Suprapubic skin (tissue), 4 donors: ENCODE measurements at places on chromosomes 3 and 15. TPM values are rescaled to one million over a fixed set of nuclear protein-coding genes. Genes with fewer than 3 reads are reported as not detected.

Gene OR5H2
- not detected for total RNA-seq

Gene C3orf49
- not detected for total RNA-seq

Gene ARPIN
- total RNA-seq = 24.8 TPM

DNA sequence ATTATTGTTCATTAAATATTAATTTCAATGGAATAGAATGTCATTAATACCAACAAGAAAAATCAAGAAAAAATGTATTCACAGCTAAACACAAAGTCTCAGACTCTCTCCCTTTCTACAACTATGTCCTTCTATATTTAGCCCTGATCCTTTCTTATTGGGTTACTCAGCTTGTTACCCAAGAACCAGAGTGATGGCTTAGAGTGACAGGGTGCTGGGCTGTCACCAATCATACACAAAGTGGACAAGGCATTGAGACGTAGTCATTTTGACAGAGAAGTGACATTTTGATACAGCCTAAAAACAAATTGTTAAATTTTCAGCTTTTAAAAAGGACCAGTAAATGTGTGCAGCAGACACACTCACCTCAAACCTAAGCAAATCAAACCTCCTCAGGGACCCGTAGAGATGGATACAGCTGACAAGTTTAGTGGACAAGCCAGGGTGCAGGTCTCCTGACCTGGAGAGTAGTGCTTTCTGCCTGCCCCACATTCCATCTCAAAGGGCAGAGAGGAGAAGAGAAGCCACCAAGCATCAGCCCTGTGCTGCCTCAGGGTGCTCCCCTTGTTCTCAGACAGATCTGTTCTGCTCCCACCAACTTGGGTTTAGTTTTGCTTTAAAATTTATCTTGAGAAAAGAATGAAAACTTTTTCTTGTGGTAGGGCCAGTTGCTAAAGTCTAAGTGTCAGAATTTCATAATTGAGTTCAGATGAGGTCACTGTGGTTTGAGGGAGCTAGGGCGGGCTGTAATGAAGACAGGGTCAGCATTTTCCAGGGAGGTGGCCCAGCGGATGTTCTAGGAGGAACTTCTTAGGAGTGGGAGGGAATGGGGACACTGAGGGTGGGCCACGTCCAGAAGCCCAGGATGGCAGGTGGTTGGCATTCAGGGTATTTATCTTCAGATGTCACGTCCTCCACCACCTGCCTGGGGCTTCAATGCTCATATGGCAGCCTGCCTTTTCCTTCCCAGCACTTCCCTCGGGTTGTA, 136.5 kb upstream of the TBL1XR1 start:
- DNase-seq = no peak

DNA sequence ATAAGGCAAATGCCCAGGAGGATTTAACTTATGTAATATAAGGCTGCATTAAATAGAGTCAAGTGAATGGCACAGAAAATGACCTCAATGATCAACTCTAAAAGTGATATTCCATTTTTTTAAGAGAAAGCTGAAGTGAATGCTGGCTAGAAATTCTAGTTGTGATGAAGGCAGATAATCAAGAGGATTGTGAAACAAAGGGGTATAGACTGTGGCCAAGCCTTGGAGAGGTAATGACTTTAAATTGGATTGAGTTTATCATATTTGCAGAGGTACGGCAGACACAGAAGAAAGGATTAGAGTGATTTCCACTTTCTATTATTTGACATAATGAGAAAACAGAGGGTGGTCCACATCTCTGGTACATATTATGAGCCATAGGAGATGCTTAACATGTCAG, 269.2 kb downstream of the MECOM start:
- DNase-seq = no peak

DNA sequence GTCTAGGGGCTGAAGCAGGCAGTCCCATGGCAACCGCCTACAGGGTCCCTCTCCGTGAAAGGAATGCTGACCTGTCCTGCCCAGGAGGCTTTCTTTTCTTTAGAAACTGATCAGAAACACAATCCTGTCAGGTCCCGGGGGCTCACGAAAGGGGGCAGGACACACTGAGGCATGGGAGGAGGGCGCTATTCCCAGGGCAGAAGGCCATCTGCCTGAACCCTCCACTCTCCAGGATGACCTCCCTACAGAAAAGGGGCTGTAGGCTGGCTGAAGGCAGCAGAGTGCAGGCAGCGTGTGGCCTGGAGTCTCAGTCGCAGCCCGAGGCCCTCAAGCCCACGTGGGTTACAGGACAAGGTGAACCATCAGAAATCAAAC, 18.4 kb upstream of the LRRK1 start:
- no peak for DNase-seq

DNA sequence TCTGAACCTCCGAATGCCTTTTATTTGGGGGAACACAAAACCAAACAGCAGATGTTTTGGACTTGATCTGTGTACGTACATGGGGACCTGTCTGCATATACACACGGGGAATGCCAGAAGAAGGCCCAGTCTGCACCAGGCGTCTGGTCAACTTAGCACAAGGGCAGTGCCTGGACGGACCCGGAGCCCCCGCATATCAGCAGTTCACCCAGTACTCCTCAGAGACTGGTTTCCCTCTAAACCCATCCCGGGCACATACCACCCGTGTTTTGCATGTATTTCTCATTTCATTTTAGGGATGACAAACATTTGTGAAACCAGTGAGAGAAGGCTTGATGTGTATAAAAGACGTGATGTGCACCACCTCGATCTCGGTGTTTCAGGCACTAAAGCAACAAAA, 49.7 kb downstream of the KLHL25 start:
- no peak for DNase-seq

DNA sequence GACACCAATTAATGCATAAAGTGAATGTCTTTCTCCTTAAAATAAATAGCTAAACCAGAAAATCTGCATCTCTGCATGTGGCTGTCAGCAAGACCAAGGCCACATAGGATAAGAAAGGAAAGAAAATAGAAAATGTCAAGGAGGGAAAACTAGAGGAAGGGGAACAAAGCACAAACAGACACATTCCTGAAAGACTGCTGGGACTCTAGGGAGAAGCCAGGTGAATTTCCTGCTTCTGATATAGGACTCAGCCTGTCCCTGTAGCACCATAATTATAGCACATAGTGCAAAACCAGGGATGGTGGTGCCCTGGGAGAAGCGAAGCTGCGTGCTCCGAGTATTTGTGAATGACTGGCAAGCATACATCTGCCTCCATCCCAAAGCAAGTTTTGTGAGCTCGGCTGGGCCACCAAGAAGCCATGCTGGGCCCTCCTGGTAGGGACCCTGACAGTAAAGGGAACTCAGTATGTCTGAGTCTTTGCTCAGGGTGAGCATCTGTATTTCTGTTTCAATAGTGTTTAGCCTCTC, 14.2 kb downstream of the FSTL1 start:
- DNase-seq = no peak
